ENCODE measurements at places on chromosomes 13 and 19.

DNA sequence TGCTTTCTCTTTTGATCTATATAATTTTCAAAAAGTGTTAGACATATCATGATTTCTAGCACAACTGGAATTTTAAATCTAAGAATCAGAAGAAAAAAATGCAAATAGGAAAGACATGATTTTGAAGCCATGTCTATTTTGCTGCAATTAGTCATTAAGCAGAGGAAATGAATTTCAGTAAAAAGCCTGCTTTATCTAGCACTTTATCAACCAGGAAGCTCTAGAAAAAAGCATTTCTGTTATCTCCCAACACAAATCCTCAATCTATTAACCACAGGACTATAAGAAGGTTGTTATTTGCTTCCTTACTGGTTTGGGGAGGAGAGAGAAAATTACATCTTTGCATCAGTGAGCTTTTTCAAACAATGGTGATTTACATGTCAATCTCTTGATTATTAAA is 716.7 kb downstream of the DIAPH3 start:
- no peak for DNase-seq

- no peak for DNase-seq
These were observed 1.3 kb upstream of the AKT2 start for GRCh38 chr19:40286235-40286970.

- DNase-seq = no peak
These were observed 136.5 kb upstream of the GPR12 start for GRCh38 chr13:26896986-26897668.

DNA sequence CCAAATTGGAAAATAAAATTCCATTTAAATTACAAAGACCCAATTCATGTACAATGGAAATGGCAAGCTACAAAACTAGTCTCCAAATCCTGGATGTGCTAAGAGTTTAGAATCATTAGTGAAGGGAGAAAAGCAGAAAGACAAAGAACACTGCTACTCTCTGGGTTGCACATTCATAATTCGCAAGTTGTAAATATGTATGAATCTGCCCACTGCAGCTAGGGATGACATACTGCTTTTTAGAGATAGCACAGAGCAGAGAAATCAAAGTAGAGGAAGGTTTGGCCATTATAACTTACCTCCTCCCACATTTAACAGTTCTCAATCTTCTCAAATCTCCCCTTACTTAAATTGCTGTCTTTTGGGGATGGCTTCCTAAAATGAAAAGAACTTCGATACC is 231.1 kb downstream of the ENOX1 start:
- no peak for DNase-seq

DNA sequence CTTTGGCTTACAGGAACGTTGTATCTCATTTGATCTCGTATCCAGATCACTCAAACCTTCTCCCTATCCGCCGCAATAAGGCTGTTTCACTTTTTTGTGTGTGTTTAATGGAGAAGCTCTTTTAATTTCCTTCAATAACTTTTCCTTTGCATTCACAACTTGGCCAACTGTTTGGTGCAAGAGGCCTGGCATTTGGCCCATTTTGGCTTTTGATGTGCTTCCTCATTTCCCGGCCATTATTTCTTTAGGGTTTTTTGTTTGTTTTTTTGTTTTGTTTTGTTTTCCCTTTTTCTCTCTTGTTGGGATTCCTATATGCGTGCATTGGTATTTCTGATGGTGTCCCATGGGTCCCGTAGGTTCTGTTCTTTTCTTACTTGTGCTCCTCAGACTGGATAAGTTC is 6.1 kb upstream of the UPF3A start:
- no peak for DNase-seq

- DNase-seq = no peak
These were observed 21.7 kb upstream of the SCEL start for GRCh38 chr13:77513719-77514335.
